HEK293T (cell line): ENCODE measurements at places on chromosomes 13 and 19.

- no peak for DNase-seq
Observed at GRCh38 chr13:31803311-31803710, 64.0 kb downstream of the RXFP2 start.

DNA sequence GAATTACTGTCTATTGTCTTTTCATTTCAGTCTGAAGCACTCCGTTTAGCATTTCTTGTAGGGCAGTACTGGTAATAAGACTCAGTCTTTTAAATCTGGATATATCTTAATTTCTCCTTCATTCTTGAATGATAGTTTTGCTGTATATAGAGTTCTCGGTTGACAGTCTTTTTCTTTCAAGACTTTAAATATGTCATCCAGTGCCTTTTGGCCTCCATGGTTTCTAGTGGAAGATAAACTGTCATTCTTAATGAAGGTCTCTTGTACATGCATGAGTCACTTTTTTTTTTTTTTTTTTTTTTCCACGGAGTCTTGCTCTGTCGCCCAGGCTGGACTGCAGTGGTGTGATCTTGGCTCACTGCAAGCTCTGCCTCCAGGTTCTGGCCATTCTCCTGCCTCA is 27.2 kb upstream of the ZDHHC20 start:
- no peak for DNase-seq

DNA sequence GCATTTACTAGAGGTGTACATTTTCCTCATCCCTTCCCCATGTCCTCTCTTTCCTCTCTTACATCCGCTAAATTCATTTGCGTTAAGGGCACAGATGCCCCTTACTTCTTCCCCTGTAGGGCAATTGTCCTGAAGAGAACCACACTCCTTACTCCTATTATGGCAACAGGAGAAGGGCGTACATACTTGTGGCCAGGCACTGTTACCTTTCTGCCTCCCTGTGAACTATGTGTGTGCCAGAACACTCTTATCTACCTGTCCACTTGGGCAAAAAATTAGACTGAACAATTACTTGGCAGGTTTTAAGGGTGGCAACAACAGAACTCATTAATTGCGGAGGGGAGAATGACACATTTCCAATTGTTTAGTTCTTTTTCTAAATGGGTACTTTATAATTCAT is 152.5 kb downstream of the RGCC start:
- DNase-seq = no peak

DNA sequence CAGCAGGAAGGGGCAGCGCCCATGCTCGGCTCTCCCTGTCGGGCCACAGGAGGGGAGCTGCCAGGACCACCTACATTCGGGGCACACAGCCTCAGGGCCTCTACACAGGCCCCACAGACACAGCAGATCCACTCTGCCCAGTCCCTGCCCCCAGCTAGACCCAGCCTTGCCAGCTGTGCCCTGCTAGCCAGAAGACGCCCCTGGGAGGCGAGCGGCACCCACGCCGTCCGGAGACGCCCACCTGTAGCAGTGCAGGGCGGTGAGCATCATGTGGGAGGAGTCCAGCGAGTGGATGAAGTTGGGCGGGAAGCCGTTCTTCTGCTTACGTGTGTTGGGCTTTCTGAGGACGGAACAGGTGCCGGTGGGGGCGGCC is 15.1 kb downstream of the POLRMT start:
- DNase-seq = no peak

GRCh38 chr19:4577020-4577782 is 17.7 kb upstream of the SEMA6B start:
- peak; percentile 53 for DNase-seq

DNA sequence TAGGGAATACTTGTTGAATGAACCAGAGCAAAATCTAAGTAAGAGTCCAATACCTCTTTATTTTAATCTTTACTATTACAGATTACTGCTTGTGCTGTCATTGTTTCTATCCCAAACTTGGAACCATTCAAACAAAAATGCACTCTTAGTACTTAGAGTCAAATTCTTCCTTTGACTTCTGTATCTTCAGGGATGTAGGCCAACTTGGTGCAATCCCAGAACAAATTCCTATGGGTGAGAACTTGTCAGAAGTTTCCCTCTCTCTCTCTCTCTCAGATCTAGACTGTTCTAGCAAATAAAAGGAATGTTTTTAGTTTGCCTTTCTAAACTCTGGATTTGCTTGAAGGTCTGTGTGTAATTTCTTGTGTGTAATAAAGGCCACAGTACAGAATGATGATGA is 329.0 kb upstream of the TMTC4 start:
- DNase-seq = no peak

DNA sequence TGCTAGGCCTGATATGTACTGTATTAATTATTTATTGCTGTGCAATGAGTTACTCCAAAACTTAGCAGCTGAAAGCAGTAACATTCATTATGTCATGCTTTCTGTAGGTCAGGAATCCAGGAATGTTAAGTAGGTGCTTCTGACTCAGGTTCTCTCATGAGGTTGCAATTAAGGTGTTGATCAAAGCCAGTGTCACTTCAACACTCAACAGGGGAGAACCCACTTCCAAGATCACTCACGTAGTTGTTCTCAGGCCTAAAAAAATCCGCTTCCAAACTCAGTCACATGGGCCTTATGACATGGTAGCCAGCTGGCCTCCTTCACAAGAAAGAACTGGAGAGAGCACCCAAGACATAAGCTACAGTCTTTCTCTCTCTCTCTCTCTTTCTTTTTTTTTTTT is 211.1 kb upstream of the NBEA start:
- DNase-seq = no peak

GRCh38 chr19:3361384-3362216 is 4.8 kb upstream of the NFIC start:
- DNase-seq = no peak

DNA sequence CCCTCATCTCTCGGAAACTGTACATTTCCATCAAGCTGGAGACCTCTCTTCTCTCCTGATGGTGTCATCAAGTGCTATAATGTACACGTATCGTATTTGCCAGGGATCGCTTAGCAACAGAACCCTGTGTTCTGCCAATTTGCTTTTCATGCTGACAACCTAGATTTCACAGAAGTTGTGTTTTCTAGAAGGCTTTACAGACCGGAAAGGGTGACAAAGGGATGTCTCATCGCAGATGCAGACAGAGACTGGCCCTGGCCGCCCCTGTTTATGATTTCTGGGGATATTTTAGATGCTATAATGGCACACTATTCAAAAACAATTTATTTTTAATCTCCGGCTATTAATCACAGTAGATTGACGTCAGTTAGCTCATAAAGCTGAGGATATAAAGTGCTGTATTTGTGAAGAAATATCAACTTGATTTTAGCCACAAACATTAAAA is 291.4 kb downstream of the IRS2 start:
- DNase-seq = no peak

DNA sequence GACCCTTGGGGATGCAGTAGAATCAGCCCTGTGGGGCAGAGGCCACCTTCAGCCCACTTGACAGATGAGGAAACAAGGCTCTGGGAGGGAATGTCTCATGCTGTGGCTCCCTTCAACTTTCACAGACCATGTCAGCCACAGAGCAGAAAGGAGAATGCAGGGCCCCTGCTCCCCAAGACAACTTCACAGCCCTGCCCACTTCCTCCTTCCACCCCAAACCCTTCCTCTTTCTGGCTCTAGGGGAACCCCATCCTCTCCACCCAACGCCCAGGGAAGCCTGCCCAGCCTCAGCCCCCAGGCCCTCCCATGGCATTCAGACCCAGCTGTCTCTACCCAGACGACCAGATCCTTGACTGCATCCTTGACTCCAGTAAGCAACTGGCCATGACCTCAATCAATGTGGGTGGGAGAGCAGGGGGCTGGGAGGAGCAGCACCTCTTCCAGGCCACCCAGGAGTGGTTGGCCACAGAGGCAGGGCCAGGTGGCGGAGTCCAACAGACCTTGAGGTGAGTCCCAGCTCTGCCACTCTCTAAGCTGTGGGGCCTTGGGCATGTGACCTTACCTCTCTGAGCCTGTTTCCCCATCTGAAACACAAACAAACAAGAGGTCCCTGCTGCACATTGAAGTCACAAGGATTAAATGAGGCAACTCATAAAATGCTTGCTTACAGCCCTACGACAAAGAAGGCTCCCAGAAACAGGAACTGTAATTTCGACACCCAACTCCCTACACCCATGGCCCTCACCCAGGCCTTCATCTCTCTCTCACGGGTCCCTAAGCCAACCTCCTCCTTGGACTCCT is 15.8 kb downstream of the DEDD2 start:
- DNase-seq = no peak

GRCh38 chr13:40653527-40654318 is 12.7 kb downstream of the FOXO1 start:
- no peak for DNase-seq

DNA sequence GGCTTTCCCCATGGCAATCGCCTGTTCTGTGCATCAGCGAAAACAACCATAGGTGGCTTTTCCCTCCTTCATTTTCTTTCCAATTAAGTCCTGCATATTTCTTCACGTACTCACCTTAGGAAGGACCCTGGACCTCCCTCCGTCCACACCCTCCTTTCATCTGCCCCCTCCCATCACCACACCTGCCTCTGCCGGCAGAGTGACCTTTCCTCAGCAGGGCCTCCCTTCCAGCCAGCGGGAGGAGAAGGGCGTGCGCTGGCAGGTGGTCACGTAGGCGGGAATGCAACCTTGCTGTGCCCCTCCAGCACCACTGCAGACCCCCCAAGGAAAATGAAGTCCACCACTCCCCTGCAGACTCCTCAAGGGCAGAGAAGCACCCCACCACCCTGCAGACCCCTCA is 61.1 kb downstream of the GSX1 start:
- DNase-seq = no peak

DNA sequence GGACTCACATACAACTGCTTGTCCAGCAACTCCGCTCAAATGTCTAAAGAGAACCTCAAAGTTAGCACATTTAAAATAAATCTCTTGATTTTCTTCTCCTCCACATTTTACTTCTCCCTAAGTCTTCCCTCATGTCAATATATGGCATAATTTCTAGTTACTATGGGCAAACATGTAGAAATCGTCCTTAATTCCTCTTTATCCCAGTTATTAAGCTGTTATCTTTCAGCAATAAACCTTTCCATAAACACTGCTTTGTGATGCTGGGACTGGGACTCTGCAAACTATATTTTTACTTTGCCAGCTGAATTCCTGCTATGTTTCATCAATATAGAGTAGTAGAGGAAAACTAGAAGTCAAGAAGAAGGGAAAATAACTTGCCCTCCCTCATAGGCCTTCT is 99.7 kb downstream of the KCNRG start:
- no peak for DNase-seq

DNA sequence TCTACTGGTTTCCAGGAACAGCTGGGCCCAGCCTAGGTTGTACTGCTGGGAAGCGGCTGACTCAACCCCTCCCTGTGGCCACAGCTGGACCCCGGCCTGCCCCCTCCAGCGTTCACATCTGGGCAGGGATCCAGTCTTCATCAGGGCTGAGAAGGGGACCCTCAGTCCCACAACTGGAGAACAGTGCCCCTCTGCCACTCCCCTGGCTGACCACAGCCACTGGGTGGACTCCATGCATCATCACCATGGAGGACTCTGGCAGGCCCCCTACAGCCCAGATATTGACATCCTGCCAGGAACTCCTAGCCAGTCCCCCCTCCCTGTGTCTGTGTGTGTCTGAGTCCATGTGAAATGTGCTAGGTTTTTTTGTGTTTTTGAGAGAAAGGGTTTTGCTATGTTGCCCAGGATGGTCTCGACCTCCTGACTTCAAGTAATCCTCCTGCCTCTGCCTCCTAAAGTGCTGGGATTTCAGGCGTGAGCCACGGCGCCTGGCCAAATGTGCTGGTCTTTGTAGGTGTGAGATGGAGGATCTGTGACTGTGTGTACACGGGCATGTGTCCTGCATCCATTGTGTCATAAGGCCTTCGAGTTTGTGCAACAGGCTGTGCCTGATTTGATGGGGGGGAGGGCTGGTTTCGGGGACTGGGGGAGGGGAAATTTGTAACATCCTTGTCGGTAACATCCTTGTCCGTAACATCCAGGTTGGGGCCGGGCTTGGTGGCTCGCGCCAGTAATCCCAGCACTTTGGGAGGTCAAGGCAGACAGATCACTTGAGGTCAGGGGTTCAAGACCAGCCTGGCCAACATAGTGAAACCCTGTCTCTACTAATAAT is 4.0 kb upstream of the HOOK2 start:
- DNase-seq = no peak

DNA sequence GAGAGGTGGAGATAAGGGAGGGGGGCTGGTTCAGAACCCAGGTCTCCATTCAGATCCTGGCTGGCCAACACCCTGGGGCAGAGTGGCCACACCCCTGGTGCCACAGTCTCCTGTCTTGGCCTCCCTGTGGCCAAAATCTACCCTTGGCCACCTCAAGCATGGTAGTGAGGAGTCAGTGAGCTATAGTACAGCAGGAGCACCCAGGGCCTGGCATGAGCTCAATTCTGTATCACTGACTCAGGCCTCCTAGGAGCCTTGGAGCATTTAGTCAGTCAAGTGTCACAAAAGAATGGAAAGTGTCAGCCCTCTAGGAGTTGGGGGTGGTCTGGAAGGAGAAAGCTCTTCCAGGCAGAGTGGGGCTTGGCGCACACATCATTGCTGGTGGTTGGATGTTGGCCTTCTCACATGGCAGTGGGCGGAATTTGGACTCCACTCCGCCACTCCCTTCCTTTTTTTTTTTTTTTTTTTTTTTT is 6.6 kb upstream of the CD79A start:
- no peak for DNase-seq

DNA sequence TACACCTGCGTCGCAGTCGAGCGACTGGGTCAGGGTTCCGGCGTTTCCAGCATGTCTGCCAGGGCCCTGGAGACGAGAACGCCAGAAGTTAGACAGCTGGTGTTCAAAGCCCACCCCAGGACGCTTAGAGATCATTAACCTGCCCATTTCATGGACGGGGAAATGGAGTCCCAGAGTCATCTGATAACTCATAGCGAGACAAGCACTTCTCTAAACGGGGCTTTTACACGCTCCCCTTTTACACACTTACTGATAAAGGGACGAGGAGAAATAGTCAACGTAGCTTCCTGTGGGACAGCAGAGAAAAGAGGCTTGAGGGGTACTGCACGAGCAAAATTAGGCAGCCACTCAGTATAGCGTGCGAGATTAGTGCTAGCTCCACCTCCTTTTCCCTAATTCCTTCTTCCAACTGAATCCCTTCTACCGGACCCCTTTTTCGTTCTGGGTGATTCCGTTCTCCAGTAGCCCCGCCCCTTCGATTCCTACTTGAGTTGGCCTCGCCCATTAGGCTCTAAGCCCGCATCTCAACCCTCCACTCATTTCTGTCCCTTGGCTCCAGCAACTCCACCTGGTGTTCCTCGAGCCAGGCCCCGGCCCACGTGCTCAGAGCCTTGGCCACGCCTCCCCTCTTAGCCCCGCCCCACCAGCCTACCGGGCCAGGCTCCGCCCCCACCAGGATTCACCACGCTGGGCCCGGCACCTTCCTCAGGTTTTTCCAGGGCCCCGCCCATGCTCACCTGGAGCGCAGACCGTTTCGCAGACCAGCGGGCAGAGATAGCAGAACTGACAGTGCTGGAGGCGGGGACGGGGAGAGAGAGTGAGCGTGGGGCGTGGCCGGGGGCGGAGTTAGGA is 3.7 kb downstream of the HRC start:
- peak; percentile 89 for DNase-seq
